Cardiac septum (tissue), 1 donor: ENCODE measurements at places on chromosomes 7 and 10.

DNA sequence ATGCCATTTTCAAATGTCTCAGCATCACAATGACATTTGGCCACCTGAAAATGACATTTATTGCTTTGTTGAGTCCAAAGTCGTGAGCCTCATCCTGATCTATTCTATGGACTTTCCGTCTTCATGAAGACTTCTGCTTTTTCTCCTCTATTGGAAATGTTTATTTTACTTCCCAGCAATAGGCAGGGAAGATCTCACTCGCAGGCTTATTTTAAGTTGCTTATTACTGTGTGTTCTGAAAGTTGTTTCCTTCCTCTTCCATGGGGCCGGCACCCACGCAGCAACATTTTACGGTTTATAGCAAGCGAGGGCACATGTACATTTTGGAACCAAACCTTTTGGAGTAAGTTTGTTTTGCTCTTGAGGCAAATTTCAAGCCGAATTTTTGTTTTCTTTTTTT, 221.0 kb upstream of the KLF6 start:
- DNase-seq: no peak

DNA sequence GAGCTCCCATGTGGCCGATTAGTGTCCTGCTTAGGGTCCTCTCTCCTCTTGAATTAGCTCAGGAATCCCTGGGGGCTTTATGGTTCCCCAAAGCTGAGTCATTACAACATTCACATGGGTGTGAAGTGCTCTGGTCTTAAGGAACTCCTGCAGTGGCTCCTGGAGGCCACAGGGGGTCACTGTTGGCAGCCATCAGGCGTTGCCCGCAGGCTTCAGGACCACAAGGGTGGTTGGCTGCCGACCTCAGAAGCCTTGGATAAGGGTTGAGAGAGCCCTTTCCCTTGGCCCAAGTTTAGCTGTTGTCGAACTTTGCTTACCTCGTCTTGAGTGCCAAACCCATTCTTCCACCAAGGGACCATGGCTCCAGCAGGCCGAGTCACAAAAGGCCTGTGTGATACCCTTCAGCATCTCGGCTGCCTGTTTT, 61.7 kb downstream of the SH2D4B start:
- DNase-seq: peak; percentile 81

GRCh38 chr7:610531-611280, 91.1 kb upstream of the PDGFA start:
- no peak for DNase-seq

- no peak for DNase-seq
Observed at GRCh38 chr10:119339109-119339508, 131.7 kb downstream of the GRK5 start.

GRCh38 chr10:72610466-72610865, 15.4 kb downstream of the MICU1 start:
- DNase-seq: no peak

DNA sequence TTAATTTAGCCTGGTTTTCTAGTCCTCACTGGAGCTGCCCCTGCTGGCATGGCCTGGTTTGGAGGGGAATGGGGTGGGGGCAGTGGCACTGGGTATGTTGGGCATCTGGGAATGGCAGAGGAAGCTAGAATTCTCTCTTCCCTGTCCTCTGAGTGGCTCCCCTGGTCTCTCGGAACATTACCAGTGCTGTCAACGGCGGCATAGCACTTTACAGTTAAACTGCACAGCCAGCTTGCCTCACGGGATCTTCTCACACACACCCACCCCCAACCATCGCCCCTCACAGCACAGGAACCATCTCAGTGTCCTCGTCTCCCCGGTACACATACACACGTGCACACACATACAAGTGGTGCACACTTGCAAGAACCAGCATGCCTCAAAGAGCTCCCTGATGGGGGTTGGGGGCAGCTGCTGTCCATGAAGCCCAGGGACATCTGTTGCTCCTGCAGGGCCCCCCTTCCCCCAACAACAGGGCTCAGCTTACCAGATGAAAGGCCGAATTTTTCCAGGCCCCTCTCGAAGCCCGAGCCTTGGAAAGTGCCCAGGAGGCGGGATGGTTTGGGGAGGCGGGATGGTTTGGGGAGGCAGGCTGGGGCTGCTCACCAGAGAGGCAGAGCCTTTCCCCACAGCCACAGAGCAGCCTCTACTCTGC, 41.0 kb downstream of the TSPAN15 start:
- peak; percentile 67 for DNase-seq

DNA sequence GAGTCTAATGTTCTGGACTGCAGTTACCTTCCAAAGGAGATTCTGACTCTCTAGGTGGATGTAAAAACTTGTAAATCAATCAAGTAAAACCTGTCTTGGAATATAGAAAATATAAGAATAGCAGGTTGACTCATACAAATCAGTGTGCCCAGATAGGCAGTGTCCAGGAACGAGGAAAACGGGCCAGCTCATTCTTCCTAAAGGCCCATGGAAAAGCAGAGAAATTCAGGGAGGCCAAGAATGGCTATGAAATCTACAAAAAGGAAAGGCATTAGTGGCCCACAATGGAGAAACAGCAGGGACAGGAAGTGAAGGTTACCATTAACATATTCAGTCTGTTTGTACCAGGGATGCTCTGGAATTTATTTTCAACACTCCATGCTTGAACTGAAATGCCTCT, 14.9 kb downstream of the GLI3 start:
- no peak for DNase-seq

GRCh38 chr7:43631559-43631958, 48.7 kb downstream of the STK17A start:
- DNase-seq: no peak

GRCh38 chr10:70761031-70761601, 24.1 kb downstream of the TBATA start:
- DNase-seq: no peak

- no peak for DNase-seq
Observed at GRCh38 chr10:35903021-35903420, 260.9 kb upstream of the FZD8 start.

DNA sequence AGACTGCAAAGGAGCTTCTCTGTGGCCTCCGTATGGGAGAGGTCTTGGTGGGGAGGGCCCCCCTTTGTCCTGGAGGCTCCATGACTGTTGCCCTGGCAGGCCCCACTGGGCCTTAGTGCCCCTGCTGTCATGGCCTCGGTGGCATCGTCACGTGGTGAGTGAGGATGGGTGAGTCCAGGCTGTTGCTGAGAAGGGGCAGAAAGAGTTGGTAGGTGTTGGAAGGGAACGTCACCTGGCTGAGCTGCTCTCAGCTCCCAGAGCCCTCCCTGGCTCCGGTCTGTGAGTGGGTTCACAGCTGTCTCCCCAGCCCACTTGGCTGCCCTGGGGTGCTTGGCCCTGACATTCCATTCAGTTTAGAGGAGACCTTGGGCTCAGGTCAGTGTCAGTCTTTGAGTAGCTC, 16.1 kb downstream of the SFRP5 start:
- DNase-seq: no peak

- no peak for DNase-seq
Observed at GRCh38 chr7:142300689-142301088, 42.8 kb upstream of the PRSS58 start.

DNA sequence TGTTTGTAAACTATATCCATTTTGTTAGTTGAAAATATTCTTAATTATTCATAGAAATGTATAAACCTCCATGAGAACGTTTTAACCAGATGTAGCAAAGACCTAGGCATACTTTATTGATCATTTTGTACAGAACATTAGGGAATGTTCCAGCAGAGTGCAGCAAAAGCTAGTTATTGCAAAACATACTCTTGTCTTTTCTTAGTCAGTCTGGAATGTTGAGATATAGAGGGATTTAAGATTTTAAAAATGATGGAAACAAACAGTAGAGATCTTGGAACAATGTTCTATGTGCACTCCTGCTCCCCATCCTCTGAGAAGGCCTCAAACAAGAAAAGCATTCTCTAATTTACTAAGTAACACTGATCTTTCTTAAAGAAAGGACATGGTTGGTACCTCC, 292.1 kb downstream of the BBS9 start:
- DNase-seq: no peak

- no peak for DNase-seq
Observed at GRCh38 chr10:61919646-61920215, 18.2 kb downstream of the ARID5B start.

DNA sequence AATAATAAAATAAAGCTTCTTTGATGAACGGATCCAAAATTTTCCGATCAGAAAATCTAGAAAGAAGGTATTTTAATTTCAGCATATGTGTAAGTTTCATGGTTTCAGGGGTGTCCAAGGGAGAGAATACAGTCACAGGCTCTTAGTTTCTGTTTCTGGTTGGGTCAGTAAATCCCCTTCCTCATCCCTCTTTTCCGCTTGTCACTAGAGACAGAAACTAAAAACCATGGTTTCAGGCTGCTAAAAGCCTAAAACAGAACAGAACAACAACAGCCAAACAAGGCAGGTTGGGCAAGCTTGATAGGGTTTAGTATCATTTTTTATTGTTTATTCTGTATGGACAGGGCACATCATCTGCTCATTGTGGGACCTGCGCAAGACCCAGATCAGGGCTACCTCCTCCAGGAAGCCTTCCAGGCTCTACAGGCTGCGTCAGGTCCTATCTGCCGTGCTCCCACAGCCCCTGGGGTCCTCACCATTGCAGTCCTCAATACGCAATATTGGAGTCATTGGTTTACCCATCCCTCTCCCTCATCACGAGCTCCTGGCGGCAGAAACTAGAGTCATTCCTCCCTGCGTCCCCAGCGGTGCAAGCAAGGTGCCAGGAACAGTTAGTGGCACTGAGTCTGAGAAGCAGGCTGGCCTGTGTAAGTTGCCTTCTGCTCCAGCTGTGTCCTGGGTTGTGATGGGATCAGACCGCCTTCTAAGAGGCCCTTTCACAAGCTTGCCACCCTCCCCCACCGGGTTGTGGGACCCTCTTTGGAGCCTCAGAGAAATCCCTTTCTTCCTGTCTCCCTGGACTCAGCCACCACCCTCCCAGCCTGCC, 70.2 kb upstream of the CUX1 start:
- DNase-seq: no peak

DNA sequence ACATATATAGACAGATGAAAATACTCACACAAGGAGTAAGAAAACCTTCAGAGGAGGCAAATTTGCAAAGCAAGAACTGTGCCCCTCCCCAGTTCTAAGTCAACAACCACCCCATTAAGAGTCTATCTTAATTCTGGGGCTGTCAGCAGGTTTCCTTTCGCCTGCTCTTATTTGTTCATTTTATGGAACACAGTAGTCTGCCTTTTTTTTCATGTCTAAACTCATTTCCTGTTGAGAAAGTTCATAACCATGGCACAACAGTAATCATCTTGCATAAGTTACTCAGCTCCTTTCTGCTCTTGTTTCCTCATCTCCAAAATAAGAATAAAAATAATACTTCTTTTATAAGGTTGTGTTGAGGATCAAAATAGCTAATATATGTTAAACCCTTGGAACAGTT, 25.8 kb upstream of the AMPH start:
- DNase-seq: no peak

- DNase-seq: no peak
Observed at GRCh38 chr10:68871105-68871711, 29.9 kb upstream of the DDX50 start.

- no peak for DNase-seq
Observed at GRCh38 chr7:143435266-143435665, 8.0 kb upstream of the TAS2R60 start.

GRCh38 chr7:25864943-25865751, 286.9 kb upstream of the NFE2L3 start:
- no peak for DNase-seq
